ENCODE measurements at places on chromosomes 1 and 21. TPM values are rescaled to one million over a fixed set of nuclear protein-coding genes. Genes with fewer than 3 reads are reported as not detected.

Gene CDK18
- total RNA-seq = 22.9 TPM

Gene RCAN3
- total RNA-seq = 10.9 TPM

Gene FAM72D
- total RNA-seq = 1.1 TPM

Gene TCHH
- total RNA-seq = 0.06 TPM

Gene KRTAP12-4
- total RNA-seq = not detected

Gene TDRD10
- 1.8 TPM for total RNA-seq

Gene REN
- 193 TPM for total RNA-seq

Data from metanephros (tissue), 2 donors.